ENCODE measurements at places on chromosomes 4 and X.
A peak's percentile ranks its signal among the peaks of the same experiment; 100 is the strongest.

DNA sequence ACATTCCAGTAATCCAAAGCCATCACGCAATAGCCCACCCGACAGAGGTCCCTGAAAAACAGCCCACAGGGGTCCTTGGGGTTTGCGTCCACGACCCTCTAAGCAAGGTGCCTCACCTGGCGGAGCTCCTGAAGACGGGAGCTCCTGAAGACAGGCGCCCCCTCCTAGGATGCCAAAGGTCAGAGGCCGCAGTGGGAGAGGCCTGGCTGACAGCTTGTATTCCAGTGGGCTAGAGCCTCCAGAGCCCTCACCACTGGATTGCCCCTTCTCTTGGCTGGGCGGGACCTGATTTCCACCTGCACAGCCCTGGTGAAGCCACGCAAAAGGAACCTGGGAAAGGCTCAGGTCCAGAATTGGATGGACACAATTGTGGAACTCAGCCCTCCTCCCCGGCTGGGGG is 29.7 kb upstream of the WFS1 start:
- no peak for DNase-seq

GRCh38 chr4:66429276-66429675 is 759.0 kb upstream of the EPHA5 start:
- DNase-seq, result no peak

DNA sequence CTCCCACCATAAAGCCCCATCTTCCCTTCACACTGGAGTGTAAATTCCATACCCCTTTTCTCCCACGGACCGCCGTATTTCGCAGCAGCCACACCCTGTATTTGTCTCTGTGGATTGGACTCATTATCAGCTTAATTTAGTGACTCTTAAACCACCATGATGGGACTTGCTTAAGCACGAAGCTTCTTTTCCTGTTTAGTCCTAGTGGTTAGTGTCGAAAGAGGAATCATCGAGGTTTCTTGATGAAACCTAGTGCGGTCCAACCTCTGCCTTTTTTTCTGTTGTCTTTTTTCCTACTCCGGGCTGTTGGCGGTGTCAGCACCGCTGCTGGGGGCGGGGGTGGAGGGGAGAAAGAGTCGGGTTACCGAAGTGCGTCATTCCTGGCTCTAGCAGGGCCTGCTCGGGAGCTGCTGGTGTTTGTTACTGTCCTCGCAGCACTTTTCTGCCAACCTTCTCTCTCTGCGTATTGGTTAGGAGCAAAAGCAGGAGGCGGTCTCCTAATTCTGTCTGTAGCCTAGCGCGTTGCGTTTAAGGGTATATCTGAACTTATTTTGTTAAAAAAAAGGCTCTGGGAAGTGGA is 1.4 kb downstream of the STAG2 start:
- peak; percentile 89 for DNase-seq

GRCh38 chrX:23276475-23276874 is 58.2 kb upstream of the PTCHD1 start:
- no peak for DNase-seq

GRCh38 chr4:140266958-140267568 is 106.4 kb upstream of the SCOC start:
- DNase-seq, result no peak

GRCh38 chr4:86561256-86561655 is 32.9 kb upstream of the PTPN13 start:
- no peak for DNase-seq

DNA sequence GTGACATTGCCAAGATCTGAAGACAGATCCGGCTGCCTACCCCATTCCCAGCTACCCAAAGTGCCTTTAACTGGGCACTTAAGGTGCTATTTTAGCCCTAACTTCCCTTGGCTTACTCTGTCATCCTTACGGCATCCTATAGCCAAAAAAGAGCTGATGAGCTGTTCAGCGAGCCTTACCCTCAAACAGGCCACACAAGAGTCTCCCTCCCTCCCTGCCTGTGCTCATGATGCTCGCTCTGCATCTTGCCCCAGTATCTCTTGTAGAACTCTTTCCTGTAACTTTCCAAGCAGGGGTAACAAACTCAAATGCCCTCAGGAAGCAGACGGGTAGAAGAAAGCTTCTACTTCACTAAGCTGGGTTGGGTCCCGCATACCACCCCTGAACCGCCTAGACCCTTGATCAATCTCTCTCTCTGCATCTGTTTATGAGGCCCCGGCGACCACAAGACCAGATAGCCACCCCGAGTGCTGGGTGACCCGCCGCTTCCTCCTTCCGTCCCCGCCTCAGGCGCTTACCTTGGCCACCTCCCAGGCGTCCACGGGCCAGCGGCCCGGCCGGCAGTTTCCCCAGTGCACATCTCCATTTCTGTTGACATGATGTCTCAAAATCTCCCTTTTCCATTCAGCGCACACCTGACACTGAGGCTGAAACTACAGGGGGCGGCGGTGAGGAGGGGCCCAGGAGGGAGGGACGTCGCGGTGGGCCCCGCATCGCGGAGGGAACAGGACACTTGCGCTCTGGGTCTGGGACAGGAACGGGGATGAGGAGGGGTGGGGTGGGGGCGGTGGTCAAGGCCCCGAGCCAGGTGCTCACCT is 663 bp downstream of the CXorf38 start:
- DNase-seq, result peak; percentile 26

DNA sequence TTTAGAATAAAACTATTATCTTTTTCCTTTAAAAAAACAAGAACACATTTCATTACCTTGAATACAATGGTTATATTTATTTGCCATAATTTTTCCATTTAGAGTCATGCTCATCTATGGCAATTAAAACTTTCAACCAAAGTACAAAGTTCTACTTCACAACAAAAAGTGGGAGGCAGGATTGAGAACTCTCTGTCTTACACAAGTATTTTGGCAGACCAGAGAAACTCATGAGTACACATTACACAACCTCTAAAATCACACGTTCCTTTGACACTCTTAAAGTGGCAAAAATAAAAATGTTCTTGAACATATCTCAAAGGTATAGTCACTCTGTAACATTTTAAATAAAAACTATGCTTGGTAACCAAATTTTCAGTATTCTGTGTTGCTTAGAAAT is 213.4 kb downstream of the IL15 start:
- no peak for DNase-seq

GRCh38 chr4:70000711-70001110 is 4.9 kb downstream of the STATH start:
- no peak for DNase-seq

GRCh38 chr4:76952071-76952470 is 2.5 kb downstream of the SEPTIN11 start:
- DNase-seq, result no peak

- DNase-seq, result peak; percentile 37
These were observed 4.6 kb downstream of the HCFC1 start for GRCh38 chrX:153966841-153967535.

- no peak for DNase-seq
These were observed 46.1 kb downstream of the PSAPL1 start for GRCh38 chr4:7388627-7389026.

Measured in CD4-positive, alpha-beta T cell treated with Interleukin-21 for 1 hour (primary cell).